ENCODE measurements at places on chromosomes 2 and 18.

- DNase-seq: peak; percentile 48
Measured at GRCh38 chr2:66573821-66574233, 138.9 kb downstream of the MEIS1 start.

DNA sequence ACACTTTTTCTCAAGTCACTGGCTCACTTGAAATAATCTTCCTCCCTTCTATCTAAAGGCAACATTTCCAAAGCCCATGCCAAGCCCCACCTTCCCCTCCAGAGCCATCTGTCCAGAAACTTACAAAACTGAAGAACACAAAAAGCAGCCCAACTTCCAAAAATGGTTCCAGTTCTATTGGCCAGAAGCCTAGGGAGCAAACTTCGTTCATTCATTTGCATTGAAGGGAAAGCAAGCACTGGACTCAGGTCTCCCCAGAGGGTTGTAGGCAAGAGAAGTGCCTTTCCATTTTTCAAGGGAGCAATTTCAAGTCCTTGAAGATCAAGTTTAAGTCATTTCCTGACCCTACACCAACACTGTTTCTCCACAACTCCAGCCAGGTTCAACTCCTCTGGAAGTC is 585.0 kb downstream of the BCL11A start:
- no peak for DNase-seq

GRCh38 chr2:188870289-188870688 is 103.9 kb upstream of the COL3A1 start:
- DNase-seq: peak; percentile 82

DNA sequence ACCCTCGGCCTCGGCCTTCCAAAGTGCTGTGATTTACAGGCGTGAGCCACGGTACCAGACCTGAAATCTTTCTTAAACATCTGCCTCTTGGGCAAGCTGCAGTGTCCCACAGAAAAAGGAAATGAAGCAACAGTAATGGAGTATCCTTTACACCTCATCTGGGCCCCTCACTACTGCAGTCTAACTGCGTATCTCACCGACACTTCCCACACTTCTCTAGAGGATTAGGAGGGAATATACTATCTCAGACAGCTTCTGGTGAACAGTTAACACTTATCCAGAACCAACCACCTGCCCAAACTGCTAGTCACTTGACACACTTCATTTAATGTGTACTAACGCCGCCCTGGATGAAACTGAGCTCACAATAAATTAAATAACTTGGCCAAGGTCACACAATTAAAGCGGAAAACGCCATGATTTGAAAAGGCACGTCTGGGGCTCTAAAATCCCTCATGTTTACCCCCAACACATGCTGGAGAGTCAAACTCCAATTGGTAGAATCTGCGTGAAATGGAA is 993 bp downstream of the COX7A2L start:
- DNase-seq: peak; percentile 35

- no peak for DNase-seq
Measured at GRCh38 chr2:30934066-30934465, 126.8 kb upstream of the CAPN13 start.

DNA sequence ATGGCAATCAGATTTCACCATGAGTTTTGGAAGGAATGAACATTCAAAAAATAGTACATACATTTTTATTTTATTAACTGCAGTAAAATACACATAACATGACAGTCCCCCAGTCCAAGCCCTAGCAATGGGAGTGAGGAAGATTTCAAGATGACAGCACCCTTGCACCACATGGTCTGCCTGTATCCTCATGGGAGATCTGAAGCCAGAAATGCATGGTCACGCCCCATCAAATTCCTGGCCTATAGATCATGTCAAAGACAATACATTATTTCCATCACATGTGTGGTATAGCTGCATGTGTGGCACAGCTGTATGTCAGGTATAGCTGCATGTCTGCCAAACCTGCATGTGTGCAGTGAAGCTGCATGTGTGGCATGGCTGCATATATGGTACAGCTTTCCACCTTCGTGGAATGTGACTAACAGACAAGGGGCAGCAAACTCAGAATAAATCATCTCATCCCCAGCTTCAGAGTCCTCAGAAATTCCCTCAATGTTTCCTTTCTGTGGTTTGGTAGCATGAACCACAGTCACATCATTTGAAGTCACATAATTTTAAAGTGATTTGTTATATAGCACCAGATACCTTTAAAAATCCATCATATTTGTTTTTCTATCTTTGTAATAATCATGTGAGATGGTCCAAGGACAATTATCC is 518.2 kb upstream of the SOX11 start:
- DNase-seq: no peak

- no peak for DNase-seq
Measured at GRCh38 chr18:79547413-79548076, 132.1 kb upstream of the CTDP1 start.

- no peak for DNase-seq
Measured at GRCh38 chr18:22544626-22545025, 126.9 kb upstream of the CTAGE1 start.

DNA sequence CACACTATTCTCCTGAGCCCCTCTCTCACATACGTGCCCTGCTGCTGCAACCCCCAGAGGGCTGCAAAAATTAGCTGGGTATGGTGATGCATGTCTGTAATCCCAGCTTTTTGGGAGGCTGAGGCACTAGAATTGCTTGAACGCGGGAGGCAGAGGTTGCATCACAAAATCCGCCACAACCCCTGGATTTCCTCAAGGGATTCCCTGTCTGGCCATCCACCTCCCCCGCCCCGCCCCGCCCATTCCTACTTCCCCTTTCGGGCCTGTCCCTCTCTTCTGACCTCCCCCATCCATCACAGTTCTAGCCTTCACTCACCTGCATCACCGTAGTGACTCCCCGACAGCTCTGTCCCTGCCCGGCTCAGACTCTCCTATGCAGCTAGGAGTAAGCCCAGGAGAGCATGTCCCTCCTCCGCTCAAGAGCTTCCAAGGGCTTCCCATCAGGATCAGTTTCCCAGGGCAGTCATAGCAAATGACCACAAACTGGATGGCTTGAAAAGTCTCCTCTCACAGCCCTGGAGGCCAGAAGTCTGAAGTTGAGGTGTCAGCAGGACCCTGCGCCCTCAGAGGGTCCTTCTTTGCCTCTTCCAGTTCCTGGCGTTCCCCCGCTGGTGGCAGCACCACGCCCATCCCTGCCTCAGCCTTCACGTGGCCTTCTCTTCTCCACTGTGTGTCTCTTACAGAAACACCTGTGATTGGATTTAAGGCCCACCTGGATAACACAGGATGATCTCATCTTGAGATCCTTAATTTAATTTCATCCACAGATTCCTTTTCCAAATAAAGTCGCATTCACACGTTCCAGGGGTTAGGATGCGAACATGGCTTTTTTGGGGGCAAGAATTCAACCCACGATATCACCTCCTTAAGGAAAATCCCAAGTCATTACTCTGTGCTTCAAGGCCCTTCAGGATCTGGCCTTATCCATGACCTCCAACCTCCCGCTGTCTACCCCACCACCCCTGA is 58.5 kb downstream of the HS1BP3 start:
- no peak for DNase-seq

DNA sequence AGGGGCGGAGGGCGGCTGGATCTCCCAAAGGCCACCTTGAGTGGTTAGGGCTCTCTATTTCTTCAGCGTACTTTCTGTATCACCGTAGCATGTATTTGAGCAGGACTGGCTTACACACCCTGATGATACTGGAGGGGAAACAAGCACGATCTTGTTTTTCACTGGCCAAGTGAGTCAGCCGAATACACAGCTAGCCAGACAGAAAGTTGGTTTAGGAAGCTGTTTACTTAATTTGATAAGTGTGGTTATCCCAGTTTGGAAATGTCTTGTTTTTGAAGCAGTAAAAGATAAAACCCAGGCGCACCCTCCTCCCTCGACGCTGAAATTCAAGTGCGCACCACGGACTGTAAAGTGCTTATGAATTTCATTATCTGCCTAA is 582 bp downstream of the RIOK3 start:
- DNase-seq: peak; percentile 38

DNA sequence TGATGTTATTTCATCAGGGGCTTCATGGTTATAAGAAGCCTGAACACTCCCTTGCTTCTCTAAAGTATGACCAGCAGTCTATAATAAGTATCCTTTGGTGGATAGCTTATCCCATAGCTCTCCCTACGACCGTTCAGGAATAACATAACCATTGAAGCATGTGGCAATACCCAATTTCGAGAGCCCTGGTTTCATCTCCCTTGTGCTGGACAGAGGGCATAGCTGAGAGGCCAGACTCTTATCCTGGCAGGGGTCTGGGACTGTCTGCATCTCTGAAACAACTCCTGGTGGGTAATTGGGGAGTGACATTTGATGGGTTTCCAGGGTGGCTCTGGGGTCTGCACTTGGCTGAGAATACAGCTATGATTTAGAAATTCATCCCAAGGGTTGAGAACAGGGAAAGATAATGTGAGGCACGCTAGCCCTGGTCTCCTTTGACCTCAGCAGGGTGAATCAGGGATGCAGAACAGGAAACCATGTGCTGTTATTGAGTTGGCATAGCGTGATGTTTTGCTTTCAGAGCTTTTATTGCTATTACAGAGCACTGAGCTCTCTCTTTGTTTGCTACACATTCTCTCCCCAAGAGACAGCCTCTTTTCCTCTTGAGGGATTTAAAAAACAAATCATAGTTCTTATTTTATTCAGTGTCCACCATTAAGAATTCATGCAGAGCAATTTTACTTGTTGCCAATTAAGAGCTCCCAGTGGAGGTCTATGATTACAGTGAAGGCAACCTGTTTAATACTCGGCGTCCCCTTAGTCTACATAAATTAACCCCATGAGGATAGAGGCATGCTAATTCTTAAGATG is 274.5 kb downstream of the NCKAP5 start:
- peak; percentile 77 for DNase-seq

- peak; percentile 12 for DNase-seq
Measured at GRCh38 chr18:59705145-59705544, 7.9 kb upstream of the CCBE1 start.

- DNase-seq: no peak
Measured at GRCh38 chr2:168448980-168449379, 7.1 kb upstream of the CERS6 start.

DNA sequence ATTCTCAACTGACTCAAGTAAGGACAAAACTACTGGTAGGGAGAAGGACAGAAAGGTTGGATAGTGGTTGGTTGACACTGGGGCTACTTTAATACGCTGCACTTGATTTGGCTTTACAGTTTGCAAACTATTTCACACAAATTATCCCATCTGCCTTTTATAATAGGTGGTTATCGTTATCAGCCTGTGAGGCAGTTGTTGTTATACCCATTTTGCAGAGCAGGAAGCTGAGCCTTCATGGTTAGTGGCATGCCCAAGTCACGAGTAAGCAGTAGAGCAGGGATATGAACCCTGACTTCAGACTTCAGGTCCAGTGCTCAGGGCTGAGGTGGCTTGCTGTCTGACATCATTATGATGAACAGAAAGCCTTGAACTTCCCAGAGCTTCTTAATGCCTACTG is 5.3 kb downstream of the CTIF start:
- DNase-seq: no peak

- DNase-seq: no peak
Measured at GRCh38 chr2:177889818-177890460, 182.6 kb downstream of the PDE11A start.

- DNase-seq: no peak
Measured at GRCh38 chr2:201139836-201140604, 24.1 kb downstream of the CFLAR start.

- no peak for DNase-seq
Measured at GRCh38 chr2:199910338-199911051, 598 bp upstream of the C2orf69 start.

- DNase-seq: no peak
Measured at GRCh38 chr2:96147593-96148201, 2.5 kb upstream of the DUSP2 start.

GRCh38 chr2:196404276-196404675 is 232.9 kb upstream of the STK17B start:
- peak; percentile 13 for DNase-seq

- DNase-seq: peak; percentile 87
Measured at GRCh38 chr2:28160986-28161425, 231.7 kb upstream of the FOSL2 start.

DNA sequence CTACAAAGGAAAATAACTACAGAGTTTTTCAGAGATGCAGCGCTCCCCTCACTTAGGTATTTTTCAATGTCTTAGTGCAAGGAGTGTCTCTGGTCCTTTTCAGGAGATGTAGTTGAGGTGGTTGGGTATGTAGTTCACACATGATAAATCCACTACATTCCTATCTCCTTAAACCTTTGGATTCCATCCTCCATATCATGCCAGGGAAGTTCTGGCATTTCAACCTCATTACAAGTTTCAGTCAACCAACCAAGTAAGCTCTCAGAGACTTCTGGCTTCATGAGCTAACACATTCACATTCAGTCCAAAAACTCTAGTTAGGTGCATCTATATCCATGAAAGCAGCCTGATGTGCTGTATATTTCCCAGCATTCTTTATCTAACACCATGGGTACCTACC is 47.3 kb downstream of the MAP3K20 start:
- DNase-seq: peak; percentile 57

DNA sequence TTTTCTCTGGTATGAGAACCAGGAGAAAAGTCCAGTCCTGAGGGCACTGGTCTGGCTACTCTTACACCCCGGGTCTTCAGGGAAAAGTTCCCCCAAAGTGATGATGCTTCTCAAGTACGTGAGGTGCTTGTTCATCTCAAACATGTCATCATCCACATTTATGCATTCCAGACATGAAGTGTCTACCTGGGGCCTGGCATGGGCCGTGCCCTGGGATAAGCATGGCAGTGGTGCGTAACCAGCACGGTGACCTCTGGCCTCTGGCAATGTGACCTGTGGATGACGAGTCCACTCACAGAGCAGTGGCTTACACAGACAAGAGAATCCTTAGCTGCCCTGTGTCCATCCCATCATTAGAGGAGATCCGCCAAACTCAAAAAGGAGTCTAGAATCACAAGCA is 74.8 kb upstream of the LGALSL start:
- DNase-seq: no peak

DNA sequence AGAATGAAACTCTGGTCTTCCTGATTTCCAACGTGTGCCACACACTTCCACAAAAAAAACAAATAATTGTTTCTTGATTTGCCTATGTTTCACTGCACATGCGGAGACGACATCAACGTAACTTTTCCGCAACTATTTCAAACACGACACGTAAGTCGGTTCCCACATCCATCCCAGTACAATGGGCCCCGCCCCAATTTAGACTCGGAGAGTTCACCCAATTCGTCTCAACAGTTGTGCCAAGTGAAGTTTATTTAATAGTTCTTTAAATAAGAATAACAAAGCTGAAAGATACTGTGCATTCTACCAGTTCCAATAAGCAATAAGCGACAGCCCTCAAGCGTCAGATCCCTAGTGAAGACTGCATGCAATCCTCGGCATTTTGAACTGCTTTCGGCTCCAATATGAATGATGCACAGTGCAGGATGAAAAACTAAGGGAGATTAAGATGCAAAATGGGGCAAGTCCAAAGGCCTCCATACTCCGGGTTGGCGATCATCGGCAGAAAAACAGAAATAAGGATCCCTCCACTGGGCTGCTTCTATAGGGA is 664 bp downstream of the CCT4 start:
- peak; percentile 38 for DNase-seq

- peak; percentile 70 for DNase-seq
Measured at GRCh38 chr2:28633746-28634145, 117.9 kb upstream of the PPP1CB start.
